HEK293T (cell line): ENCODE measurements at places on chromosomes 2 and 18.

- no peak for DNase-seq
Observed at GRCh38 chr18:48842259-48843061, 108.3 kb downstream of the SMAD7 start.

GRCh38 chr2:23926290-23926749, 603 bp downstream of the ATAD2B start:
- DNase-seq, result peak; percentile 27

DNA sequence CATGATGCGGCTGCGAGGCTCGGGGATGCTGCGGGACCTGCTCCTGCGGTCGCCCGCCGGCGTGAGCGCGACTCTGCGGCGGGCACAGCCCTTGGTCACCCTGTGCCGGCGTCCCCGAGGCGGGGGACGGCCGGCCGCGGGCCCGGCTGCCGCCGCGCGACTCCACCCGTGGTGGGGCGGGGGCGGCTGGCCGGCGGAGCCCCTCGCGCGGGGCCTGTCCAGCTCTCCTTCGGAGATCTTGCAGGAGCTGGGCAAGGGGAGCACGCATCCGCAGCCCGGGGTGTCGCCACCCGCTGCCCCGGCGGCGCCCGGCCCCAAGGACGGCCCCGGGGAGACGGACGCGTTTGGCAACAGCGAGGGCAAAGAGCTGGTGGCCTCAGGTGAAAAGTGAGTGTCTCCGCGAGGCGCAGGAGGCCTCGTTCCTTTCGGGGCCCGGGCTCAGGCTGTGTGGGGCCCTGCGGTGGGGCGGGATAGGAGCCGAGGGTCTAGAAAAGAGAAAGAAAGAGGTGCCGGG, 520 bp downstream of the GLS start:
- DNase-seq, result no peak

GRCh38 chr2:26807788-26808460, 22.1 kb downstream of the CENPA start:
- no peak for DNase-seq

GRCh38 chr2:219852626-219853025, 225.2 kb downstream of the SLC4A3 start:
- no peak for DNase-seq

- peak; percentile 69 for DNase-seq
Observed at GRCh38 chr2:160492401-160493226, 993 bp downstream of the RBMS1 start.

DNA sequence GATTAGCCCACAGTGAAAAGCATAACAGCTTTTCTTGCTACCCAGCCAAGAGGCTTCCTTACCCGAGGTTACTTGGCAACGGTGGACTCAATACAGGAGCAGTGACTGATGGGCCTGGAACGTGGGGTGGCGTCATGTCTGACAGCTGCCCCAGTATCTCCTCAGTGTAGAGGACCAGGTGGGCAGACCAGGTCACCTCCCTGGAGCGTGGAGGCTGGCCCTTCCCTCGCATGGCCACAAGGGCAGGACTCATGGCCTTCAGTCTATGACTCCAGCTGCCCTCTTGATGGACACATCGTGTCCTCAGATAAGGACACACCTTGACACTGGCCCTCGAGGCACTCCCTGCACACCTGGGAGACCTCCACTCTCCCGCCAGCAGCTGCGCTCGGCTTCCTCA, 6.4 kb downstream of the ASPRV1 start:
- no peak for DNase-seq

DNA sequence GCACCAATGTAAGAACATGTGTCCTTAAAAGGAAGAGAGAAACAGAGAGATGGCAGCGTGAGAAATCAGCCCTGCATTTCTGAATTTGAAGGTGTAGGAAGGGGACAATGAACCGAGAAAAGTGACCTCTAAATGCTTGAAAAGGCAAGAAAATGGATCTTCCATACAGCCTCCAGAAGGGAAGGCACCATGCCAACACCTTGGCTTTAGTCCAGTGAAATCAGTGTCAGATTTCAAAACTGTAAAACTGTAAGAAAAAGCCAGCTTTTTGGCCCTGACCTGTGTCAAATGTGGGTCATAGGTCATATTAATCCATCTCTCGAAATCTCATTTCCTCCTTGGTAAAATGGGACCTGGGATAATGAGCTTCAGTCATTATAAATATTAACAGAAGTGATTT, 762.3 kb downstream of the DCDC2C start:
- no peak for DNase-seq

DNA sequence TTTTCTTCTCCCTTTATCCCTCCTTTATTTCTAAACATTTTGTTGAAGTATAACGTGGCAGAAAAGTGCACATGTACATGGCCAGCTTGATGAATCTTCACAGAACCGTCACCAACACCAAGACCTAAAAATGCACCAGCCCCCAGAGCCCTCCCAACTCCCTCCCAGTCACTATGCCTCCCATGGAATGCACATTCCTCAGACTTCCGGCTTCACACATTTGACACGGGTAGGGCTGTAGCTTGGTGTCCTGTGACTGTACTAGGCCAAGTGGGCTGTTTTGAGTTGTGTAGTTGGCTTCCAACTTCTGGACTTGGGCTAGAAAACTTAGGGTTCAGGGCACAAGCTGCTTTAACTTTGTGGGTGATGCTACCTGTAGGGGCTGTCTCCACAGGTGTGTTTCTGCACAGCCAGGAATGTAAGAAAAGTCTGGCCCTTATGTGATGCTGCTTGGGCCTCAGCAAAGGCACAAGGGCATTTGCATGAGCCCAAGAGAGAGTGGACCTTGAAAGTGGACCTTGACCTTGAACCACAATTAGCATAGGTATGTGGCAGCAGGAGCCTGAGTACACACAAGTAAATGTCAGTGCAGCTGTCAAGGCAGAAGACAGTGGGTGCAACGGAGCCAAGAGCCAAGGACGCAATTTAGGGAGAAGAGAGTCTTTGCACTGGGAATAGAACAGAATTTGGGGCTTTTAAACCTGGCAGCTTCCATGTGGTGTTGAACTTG, 78.4 kb downstream of the SEPTIN10 start:
- DNase-seq, result no peak

- no peak for DNase-seq
Observed at GRCh38 chr18:54100920-54101470, 123.5 kb downstream of the MBD2 start.
